ENCODE measurements at places on chromosomes 3 and 15.

DNA sequence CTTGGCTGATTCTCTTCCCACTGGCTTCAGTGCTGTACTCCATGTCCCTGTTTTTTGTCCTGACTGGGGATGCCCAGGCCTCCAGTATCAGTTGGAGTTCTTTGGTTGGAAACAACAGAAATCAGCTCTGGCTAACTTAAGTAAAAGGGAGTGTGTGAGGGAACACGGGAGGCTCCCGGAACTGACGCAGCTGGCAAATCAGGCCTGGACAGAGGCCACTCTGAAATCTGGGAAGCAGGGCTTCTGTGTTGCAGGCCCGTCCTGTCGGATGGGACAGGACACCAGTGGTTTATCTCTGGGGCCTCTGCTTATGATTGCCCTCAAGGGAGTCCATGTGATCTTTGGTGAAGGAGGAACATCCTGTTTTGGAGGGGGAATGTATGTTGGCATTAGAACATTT is 124.3 kb downstream of the CHCHD6 start:
- no peak for DNase-seq

GRCh38 chr15:71691458-71692417 is 118.6 kb upstream of the NR2E3 start:
- no peak for DNase-seq

GRCh38 chr3:194623449-194624290 is 9.5 kb downstream of the TMEM44 start:
- DNase-seq = no peak

- DNase-seq = no peak
These were observed 69.2 kb downstream of the PLXNA1 start for GRCh38 chr3:127052121-127052561.

GRCh38 chr3:40582401-40583027 is 57.8 kb downstream of the ZNF621 start:
- DNase-seq = no peak

- DNase-seq = peak; percentile 42
These were observed 19.8 kb downstream of the CFAP92 start for GRCh38 chr3:128973988-128974564.

GRCh38 chr3:112740835-112741234 is 99.9 kb upstream of the CCDC80 start:
- no peak for DNase-seq

Data from NAMALWA (cell line).